NCI-H526 (cell line): ENCODE measurements at places on chromosomes 7 and 10.

- DNase-seq = no peak
Observed at GRCh38 chr7:617614-618538, 98.2 kb upstream of the PDGFA start.

DNA sequence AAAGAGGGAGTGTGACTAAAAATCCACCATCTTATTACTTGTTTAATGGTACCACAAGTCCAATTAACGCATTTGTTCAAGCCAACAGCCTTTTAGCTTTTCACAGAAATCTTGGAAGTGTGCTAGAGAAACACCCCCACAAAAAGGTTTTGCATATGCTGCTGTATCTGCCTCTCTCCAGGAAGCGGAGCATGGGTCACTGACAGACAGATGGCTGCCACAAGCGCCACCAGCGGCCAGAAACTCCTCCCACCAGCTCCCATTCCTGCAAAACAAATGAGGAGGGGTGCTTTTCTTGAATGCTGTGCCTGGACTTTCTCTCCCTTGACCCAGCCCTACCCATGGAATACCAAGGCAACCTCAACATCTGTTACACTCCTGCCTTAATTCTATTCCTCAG, 176.3 kb upstream of the LRGUK start:
- no peak for DNase-seq

DNA sequence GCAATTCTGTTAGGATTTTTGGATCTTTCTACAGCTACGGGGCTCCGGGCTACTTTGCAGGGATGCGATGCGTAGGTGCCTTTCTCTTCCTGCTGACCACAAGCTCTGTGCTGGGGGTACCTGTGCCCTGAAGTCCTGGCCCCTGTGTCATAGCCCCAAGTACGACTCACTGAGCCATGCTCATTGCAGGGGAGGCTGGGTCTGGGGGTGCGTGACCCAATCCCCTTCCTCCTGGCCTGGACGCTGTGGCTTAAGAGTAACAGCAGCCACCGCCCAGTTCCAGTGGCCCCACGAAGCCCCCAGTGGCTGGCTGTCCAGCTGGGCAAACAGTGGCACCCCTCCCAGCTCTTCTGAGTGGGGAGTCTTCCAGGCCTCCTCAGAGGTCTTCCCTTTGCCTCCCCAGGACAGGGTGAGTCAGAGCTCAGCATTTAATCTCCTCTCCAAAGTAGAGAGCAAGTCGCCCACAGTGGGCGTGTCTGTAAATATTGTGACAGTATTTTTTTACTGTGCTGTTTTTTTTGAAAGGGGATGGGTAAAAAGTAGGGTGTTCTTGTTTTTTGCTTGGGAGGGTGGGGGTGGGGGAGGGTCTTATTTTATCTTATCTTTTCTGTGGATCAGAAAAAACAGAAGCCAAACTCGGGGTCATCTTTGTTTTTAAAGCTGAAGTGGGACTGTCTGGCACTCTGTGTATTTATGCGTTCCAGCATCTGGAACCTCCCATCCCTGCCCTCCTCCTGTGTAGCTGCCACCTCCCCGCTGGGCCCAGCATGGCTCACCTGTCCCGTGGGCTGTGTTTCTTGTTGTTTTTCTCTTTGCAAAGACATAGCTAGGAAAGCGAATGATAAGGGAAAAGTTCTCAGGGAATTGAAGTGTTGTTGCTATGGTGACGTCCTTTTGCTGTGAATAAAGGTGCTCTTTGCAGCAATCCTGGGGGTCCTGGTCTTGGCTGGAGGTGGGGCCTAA, 8.2 kb downstream of the LFNG start:
- no peak for DNase-seq

DNA sequence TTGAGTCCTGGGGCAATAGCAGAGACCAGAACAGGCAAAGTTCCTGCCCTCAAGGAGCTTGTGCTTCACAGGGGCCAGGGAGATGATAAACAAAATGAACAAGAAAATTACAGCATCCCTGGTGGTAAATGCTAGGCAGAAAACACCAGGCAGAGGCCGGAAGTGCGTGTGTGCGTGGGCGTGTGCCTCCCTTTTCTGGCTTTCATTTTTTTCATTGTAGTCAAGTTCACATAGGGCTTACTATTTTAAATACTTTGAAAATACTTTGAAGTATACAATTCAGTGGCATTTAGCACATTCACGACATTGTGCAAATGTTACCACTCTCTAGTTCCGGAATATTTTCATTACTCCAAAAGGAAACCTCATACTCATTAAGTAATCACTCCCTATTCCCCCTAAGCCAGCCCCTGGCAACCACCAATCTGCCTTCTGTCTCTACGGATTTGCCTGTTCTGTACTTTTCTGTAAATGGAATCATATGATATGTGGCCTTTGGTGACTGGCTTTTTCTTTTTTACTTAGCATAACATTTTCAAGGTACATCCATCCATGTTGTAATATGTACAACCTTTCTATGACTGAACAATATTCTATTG, 88.1 kb upstream of the PDCD4 start:
- no peak for DNase-seq
